ENCODE measurements at places on chromosomes 13 and 19.

- no peak for DNase-seq
These were observed 313.3 kb downstream of the HS6ST3 start for GRCh38 chr13:96403241-96403640.

GRCh38 chr19:20661150-20661819, at the start of gene ZNF626:
Gene ZNF626, minus strand, starts transcription at chr19:20661571. Its CDS starts 125 bp downstream, at chr19:20661446.
- DNase-seq: peak; percentile 87

DNA sequence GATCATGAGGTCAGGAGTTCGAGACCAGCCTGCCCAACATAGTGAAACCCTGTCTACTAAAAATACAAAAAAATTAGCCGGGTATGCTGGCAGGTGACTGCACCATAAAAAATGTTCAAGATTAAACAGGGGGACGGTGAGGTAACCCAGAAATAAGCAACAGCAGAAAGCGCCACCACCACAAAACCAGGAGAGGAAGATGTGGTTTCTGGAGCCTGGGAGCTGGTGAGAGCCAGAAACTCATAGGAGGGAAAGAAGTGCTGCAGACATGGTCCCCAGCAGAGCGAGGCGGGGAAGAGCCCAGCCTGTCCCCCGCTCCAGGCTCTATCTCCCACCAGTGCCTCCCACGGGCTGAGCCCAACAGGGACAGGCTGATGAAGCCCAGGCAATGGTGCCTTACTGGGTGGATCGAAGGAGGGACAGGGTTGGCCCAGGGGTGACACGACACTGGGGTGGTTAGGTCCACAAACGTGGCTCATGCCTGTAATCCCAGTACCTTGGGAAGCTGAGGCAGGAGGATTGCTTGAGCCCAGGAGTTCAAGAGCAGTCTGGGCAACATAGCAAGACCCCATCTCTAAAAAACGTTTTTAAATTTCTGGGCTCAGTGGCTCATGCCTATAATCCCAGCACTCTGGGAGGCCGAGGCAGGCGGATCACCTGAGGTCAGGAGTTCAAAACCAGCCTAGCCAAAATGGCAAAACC, 19.0 kb downstream of the SPC24 start:
- no peak for DNase-seq

- no peak for DNase-seq
These were observed 21.8 kb downstream of the FPR3 start for GRCh38 chr19:51816711-51817110.

DNA sequence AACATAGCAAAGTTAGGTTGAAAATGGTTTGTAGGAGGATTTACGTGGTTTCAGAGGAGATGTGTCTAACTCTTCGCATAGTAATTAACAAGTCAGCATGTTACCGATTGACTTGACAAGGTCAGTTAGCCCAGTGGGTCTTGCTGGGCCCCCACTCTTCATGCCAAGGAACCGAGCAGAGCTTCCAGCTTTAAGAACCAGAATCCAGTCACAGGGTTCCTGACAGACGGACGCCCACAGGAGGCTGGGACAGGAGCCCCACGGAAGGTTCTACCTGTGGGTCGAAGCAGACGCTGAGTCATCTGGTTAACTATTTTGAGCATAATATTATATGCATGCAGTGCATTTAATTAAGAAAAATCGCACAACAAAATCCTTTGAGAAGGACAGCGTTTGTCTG, 3.5 kb downstream of the TMEM255B start:
- no peak for DNase-seq

DNA sequence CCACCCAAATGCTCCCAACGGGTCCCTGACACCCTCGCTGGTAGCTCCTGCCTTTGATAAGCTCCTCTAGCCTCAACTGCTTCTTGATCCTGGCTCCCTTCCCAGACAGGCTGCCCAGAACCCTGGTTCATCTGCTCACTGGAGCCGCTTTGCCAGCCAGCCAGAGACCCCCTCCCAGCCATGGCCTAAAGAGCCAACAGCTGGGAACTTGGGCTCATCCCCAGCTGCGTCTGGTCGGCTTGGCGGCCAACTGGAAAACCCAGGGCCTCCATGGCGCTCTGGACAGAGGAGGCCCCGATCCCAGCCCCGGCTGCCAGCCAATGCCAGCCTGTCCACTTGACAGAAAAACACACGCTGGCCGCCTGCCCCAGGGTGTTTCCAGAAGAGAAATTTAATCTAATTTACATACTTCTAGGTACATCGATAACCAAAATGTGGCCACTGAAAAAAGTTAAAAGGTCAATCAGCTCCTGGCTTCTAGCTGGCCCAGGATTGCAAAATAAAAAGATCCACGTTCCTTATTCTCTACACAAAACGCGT, 3.0 kb upstream of the AKAP8L start:
- DNase-seq: no peak

GRCh38 chr13:106690779-106691178, 122.8 kb upstream of the ARGLU1 start:
- DNase-seq: no peak
